Urinary bladder (tissue), 4 donors: ENCODE measurements at places on chromosomes 13 and 19. TPM values are rescaled to one million over a fixed set of nuclear protein-coding genes. Genes with fewer than 3 reads are reported as not detected.

CILP2 gene
- 0.32 TPM for polyA plus RNA-seq

ATP4B gene
- polyA plus RNA-seq, result not detected

TPTE2 gene
- polyA plus RNA-seq, result not detected

DNA sequence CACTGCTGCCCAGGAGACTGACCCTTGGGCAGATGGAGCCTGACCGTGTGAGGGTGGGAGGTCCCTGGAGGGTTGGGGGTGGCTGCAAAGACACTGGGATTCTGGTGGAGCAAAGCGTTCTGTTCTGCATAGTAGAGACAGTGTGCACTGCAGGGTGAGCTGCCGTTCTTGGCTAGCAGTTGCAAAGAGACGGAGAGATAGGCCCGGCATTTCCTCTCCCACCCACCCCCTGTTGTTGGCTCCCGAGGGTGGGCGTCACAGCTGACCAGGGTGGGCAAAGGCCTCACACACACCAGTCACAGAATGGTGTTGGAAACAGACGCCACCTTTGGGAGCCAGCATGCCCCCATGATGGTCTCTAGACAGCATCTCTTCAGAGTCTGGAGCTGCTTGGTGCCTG lies 11.4 kb downstream of the TMEM255B start:
- DNase-seq, result no peak

GRCh38 chr13:35894636-35895035 lies 236.5 kb downstream of the DCLK1 start:
- DNase-seq, result no peak

DNA sequence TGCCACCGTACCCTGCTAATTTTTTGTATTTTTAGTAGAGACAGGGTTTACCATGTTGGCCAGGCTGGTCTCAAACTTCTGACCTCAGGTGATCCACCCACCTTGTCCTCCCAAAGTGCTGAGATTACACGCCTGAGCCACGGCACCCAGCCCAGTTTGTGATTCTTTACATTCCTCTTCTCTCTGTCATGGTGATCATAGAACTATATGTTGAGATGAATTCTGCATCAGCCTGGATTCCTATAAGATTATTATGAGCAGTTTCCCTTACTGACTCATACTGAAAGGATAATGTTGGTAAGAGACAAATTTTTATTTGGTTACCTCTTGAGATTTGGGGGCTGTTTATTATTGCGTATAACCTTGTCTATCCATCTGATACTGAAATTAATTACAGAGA lies 121.5 kb upstream of the CSNK1A1L start:
- no peak for DNase-seq

GRCh38 chr13:85969331-85969730 lies 170.1 kb upstream of the SLITRK6 start:
- no peak for DNase-seq

GRCh38 chr13:46543287-46543686 lies 9.7 kb upstream of the LRCH1 start:
- DNase-seq, result no peak

DNA sequence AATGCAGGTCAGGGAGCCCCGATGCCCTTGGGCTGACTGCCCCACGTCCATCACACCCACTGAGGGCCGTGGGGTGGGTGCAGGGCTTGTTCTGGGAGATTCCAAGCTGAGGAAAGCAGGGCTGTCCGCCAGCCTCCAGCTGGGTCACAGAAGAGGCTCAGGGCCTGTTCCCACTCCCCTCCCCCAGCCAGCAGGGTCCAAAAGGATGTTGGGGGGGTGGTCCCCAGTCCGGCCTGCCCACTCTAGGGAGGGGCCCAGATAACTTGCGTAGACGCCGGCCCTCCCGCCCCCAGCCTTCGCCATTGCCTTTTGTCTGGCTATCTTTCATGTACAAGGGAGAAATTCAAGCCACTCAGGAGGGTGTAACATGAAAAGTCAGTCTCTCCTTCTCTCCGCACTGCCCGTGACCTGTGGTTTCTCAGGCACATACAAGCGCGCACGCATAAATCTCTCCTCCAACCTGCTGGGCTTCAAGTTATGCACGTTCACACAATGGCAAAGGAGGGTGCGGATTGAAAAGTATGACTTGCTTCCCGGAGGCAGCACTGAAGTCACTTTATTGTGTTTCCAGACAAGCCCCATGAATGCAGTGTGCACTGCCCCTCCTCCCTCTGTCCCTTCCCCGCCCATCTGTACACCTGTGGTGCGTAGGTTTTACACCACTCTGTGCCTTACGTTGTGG lies 20.2 kb downstream of the CARM1 start:
- peak; percentile 53 for DNase-seq
